HuH-7.5 (cell line): ENCODE measurements at places on chromosomes 12 and 14.

- DNase-seq, result no peak
Measured at GRCh38 chr12:69055280-69055679, 122.3 kb upstream of the CPM start.

GRCh38 chr12:6647083-6647604 lies at the start of gene ACRBP:
Gene ACRBP (minus strand): TSS chr12:6647432. CDS start chr12:6647366, 66 bp downstream.
- no peak for DNase-seq

- DNase-seq, result no peak
Measured at GRCh38 chr14:65035049-65035448, 48.4 kb downstream of the FNTB start.

GRCh38 chr12:112806721-112807120 lies 15.2 kb downstream of the RPH3A start:
- DNase-seq, result no peak

DNA sequence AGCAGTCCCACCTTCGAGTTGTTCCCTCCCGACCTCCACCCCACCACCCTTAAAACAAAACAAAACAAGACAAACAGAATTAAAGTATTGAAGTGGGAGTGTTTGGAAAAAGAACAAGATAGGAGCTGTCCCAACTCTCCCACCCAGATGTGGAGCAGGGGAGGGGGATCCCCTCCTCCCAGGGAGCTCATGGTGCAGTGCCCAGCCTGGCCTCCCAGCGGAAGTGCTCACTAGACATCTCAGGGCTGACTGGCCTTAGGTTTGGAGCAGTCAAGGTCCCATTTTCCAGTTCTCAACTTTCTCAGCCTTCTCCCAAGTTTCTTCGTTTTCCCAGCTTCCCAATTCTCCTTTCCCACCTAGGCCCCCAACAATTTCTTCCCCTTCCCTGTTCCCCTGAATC lies 2.9 kb downstream of the SP7 start:
- no peak for DNase-seq

DNA sequence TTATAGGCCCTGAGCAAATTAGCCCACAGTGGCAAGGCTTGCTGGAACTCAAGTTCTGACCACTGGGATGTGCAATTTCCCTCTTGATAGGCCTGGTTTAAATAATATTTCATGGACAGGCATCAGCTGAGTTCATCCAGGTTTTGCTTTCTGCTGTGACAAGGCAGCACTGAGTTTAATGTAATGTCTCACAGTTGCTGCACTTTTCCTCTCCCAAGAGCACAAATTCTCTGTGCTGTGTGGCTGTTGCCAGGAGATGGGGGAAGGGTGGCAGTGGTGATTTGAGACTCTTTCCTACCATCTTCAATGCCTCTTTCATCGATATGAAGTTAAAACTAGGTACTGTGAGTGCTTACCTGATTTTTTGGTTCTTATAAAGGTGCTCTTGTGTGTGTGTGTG lies 272.8 kb upstream of the STXBP6 start:
- DNase-seq, result no peak

DNA sequence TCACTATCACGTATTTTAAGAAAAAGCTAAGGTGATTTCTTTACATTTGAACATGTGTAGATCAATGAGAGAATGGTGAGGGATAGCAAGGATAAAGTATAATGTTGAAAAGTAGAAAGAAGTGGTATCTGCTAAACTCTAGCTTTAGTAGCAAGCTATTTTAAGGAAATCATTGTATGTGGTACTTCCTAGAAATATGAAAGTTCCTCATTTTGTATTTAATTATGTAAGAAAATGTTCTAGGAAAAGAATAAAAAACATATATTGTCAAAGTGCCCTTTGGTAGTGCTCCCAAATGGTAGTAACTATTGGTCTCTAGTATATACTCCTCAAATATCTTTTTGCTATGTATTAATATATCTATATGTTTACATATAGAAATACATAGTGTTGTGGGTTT lies 35.7 kb downstream of the RAB21 start:
- DNase-seq, result no peak

DNA sequence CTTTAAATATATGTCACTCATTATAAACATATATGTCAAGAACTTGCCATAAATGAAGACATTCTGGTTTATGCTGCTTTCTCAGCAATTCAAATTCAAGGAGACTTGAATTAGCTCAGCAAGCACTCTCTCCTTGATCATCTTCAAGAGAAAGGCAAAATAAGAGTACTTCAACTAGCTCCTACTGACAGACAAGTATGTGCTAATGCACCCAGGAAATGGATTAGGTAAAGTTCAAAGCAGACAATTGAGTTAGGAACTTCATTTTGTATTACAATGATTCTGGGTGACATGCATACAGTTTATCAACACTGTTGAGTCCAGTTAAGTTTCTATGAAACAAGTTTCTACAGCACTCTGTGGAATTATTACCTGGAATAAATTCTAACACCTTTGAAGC lies 455.9 kb upstream of the USP15 start:
- DNase-seq, result no peak

DNA sequence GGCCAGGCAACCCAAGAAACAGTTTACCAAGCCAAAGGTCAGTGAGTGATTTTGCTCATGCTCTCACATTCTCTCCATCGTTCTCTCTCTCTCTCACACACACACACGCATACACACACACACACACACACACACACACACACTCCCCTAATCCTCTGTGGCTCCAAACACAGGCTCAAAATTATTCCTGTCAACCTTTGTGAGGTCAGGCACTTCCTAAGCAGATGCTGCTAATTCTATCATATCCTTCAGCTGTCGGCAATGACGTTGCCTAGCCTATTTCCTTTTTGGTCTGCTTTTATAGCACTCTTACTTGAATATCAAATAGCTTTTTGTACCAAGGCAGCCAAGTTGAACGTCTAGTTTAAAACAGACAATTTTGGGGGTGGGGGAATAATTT lies 98.9 kb upstream of the EGLN3 start:
- no peak for DNase-seq

- no peak for DNase-seq
Measured at GRCh38 chr14:69924201-69924600, 45.0 kb downstream of the SMOC1 start.

- peak; percentile 39 for DNase-seq
Measured at GRCh38 chr12:121227294-121227693, 17.4 kb downstream of the P2RX4 start.

GRCh38 chr12:19834592-19834991 lies 395.3 kb downstream of the AEBP2 start:
- DNase-seq, result no peak

DNA sequence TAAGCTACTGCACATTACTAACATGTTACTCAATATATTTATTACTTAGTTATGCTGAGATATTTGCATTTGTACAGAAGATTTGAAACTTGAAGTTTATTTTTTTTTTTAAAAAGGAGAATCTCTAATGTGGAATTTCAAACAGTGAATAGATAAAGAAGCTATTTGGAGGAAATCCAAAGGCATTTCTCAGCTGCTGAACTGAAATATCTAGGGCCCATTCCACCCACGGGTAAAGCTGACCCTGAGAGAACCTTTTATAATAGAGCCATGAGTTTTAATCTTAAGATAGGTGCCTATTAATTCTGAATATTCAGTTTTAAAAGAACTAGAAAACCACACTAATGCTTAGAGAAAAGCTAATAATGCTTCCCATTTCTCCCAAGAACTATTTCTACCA lies 225.4 kb upstream of the CAND1 start:
- no peak for DNase-seq

- no peak for DNase-seq
Measured at GRCh38 chr12:122964439-122965257, 1.6 kb downstream of the ABCB9 start.

- no peak for DNase-seq
Measured at GRCh38 chr12:69064734-69065443, 131.9 kb upstream of the CPM start.

DNA sequence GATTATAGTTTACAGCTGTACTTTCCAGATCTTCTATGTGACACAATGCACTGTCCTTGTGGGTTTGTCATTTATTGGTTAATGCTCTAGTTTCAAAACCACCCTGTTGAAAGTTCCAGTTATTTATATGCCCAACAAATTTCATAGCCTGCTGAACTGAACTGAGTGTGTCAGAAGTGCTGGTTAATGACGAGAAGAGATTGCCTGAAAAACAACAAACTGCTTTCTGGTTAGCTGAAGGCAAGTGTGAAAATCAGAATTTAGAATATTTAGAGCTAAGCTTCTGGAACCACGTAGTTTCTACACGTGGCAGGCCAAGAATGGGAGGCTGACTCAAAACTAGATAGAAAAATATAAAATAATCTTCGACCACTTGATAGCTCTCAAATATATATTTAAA lies 19.1 kb upstream of the RIN3 start:
- no peak for DNase-seq

- DNase-seq, result no peak
Measured at GRCh38 chr12:64670019-64670418, 59.7 kb downstream of the RASSF3 start.

DNA sequence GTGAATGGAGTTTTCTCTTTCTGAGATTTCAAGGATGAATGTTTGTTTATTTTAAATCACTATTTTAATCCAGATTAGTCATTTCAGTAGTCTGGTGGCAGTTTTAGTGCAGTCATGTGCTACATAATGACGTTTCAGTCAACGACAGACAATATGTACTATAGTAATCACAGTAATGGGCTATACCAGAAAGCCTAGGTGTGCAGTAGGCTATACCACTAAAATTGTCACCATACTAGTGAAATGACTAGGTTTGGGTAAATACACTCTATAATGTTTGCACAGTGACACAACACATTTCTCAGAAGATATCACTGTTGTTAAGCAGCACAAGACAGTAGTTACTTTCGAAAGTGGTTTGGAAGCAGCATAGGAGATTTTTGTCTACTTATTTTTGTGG lies 203.1 kb downstream of the ETNK1 start:
- DNase-seq, result no peak

GRCh38 chr12:124653169-124653931 lies 85.9 kb upstream of the NCOR2 start:
- DNase-seq, result no peak

DNA sequence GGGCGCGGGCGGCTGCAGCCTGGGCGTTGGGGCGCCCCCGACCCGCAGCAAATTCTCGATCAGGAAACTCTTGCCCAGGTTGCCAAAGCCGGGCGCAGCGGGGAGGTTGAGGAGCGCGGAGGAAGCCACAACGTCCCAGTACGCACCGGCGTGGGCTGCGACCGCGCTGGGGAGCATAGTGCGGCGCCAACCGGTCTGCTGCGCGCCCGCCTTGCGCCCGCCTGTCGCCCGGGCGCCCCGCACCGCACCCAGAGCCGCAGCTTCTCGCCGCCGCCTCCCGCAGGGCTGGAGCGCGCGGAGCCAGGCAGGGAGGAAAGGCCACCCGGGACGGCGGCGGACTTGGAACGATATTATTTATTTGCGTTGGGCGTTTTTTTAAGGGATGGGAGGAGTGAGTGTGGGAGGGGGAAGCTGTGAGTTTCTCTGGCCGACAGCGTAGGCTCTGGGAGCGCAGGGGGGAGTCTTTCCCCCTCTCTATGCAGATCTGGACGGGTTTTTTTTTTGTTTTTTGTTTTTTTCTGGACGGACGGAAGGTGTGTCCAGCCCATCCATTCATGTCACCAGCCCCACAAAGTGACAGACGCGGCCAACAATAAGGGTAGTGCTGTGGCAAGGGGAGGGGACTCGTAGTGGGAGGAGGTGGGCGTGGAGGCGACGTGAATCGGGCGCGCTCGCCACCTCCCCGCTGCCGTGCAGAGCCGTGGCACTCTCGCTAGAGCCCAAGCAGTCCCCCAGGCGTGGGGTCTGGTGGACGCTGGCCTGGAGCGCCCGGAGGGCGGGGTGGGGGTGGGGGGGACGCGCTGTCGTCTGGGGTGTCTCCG lies at the start of gene DBX2:
DBX2 (minus strand) TSS at position 349 of the 821 bp plus-strand sequence; CDS start at position 177, 172 bp downstream.
- DNase-seq, result peak; percentile 32

DNA sequence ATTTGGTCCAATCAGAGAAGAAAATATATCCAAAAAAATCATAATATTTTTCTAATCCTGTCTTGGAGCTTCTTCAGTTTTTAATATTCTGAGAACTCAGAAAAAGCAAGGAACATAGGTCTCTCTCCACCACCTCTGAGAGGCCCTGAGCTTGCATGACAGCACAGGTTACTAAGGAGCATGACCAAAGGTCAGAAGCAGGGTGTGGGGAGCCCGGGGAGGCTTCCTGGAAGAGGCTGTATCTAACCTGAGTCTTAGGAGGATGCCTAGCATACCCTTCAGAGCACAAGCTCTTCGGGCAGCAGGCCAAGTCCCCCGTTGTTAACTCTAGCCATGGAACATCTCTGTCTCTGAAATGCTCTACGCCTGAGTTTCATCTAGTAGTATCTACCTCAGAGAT lies 15.7 kb upstream of the STON2 start:
- no peak for DNase-seq

- peak; percentile 72 for DNase-seq
Measured at GRCh38 chr12:2395354-2395977, 342.7 kb downstream of the CACNA1C start.

DNA sequence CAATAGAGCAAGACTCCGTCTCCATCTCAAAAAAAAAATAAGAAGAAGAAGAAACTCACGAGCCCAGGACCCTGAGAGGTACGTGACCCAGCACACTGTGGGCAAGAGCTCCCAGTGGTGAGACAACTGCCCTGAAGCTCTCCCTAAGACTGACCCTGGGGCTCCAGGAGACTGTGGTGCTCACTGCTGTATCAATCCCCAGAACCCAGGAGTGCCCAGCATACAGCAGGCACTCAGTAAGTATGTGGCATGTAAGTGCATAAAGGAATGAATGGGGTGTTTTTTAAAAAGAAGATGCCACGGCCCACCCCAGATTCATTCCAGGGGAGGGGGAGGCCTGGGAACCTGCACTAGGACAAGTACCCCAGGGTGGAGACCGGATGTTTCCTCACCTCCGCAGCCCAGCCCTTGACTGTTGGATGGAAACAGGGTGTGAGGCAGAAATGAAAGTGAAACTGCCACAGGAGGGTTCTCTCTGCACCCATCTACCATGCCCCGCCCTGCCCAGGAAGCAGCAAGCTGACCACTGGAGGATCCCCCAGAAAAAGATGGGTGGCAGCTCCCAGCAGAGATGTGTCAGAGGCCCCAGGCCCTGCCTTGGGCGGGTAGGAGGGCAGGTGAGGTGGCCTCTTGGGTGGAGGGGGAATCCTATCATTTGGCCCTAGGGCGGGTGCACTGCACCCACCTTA lies 12.2 kb downstream of the ITPK1 start:
- no peak for DNase-seq

- no peak for DNase-seq
Measured at GRCh38 chr12:94208622-94208966, 60.2 kb downstream of the PLXNC1 start.

- no peak for DNase-seq
Measured at GRCh38 chr12:79983986-79984620, 49.2 kb upstream of the PPP1R12A start.

- peak; percentile 72 for DNase-seq
Measured at GRCh38 chr14:23306412-23307145, at the start of gene BCL2L2. Gene BCL2L2 (plus strand): TSS chr14:23306833. CDS start chr14:23307768, 935 bp downstream.

DNA sequence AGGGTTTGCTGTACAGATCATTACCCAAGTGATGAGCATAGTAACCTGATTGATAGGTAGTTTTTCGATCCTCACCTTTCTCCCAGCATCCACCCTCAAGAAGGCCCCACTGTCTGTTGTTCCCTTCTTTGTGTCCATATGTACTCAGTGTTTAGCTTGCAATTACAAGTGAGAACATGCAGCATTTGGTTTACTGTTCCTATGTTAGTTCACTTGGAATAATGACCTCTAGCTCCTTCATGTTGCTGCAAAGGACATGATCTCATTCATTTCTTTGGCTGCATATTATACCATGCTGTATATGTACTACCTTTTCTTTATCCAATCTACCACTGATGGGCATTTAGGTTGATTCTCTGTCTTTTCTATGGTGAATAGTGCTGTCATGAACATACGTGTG lies 181.6 kb upstream of the FOXG1 start:
- no peak for DNase-seq
